Aorta (tissue), 5 donors: ENCODE measurements at places on chromosomes 4 and X. TPM values are rescaled to one million over a fixed set of nuclear protein-coding genes. Genes with fewer than 3 reads are reported as not detected.

GRCh38 chr4:149344436-149344835 lies 471.2 kb downstream of the IQCM start:
- DNase-seq, result no peak

The VCX3A gene
- not detected for total RNA-seq

GRCh38 chrX:43065978-43066377 lies 288.0 kb upstream of the PPP1R2C start:
- DNase-seq, result no peak

The FDCSP gene
- total RNA-seq, result not detected

- DNase-seq, result no peak
Observed at GRCh38 chr4:8601086-8601485, 8.5 kb downstream of the CPZ start.

GRCh38 chr4:8848507-8849265 lies 23.0 kb downstream of the HMX1 start:
- DNase-seq, result peak; percentile 32

The CLTRN gene
- total RNA-seq, result not detected

GRCh38 chrX:11100281-11101035 lies 10.7 kb upstream of the HCCS start:
- no peak for DNase-seq

The BGN gene
- 1,297 TPM for total RNA-seq

GRCh38 chr4:123876671-123877101 lies 480.1 kb downstream of the SPRY1 start:
- DNase-seq, result no peak

GRCh38 chr4:80578001-80578400 lies 242.5 kb downstream of the CFAP299 start:
- no peak for DNase-seq

The HGFAC gene
- total RNA-seq, result 0.18 TPM

The KCTD8 gene
- 4.8 TPM for total RNA-seq

DNA sequence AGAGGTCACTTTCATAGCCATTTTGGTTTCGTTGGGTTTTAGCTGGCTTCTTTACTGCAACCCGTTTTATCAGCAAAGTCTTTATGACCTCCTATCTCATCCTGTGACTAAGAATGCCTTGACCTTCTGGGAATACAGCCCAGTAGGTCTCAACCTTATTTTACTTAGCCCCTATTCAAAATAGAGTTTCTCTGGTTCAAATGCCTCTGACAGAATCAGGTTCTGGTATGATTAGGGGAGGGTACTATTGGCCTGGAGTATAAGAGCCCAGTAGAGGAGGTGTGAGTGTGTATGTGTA lies 95.4 kb upstream of the RAB40AL start:
- DNase-seq, result no peak

DNA sequence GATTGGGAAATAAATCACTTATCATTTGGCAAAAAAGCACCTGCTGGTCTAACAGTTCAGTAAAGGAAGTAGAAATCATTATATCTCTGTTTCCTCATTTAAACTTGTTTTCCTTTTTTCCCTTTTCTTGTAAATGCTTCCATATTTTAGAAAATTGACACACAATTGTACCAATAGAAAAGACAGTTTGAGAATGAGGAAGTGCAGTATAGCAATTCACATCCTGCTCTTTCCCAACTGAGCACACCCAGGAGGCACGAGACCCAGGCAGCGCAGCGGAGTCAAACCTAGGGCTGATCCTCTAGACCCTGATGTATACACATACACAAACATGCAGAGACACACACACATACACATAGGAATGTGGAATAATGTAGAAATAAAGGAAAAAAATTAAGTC lies 74.8 kb upstream of the PACRGL start:
- no peak for DNase-seq

DNA sequence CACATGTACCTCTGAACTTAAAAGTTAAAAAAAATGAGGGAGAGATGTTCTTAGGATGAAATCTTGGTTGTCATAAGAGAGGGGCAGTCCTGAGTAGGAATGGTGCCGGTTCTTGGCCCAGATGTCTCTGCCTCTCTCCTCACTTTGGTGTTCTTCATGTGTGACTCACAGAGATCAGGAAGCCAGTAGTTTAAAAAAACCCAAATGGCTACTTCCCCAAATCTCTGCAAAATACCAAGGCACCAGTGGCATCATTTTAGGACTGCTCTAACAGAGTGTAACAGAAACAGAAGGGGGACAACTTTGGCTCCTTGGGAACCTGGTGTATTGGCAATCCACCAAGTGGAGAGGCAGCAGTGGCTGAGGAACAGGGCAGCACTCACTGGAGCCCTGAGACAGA lies 116.8 kb downstream of the SCD5 start:
- DNase-seq, result no peak

The USP51 gene
- total RNA-seq, result 2.7 TPM

The GAGE13 gene
- not detected for total RNA-seq

The POU3F4 gene
- 0.09 TPM for total RNA-seq

DNA sequence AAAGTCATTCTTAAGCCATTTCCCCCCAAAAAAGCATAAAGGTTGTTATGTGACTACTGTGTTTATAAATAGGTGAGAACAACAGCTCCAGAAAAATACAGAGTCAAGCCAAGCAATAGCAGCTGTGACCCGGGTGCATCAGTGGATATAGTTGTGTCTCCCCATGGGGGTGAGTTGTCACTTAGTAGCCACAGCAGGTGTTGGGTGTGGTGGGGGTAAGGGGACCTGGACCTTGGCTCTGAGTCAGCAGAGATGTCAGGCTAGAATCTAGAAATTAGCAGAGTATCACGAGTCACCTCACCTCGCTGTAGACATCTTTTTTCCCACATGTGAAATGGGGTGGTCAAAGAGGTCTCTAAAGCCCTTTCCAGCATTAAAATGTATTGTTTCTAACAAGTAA lies 42.4 kb downstream of the MOSPD2 start:
- no peak for DNase-seq
